COLO829 (cell line): ENCODE measurements at places on chromosomes 6 and 20.

GRCh38 chr6:43771210-43771857 lies 1.3 kb downstream of the VEGFA start:
- DNase-seq = no peak

DNA sequence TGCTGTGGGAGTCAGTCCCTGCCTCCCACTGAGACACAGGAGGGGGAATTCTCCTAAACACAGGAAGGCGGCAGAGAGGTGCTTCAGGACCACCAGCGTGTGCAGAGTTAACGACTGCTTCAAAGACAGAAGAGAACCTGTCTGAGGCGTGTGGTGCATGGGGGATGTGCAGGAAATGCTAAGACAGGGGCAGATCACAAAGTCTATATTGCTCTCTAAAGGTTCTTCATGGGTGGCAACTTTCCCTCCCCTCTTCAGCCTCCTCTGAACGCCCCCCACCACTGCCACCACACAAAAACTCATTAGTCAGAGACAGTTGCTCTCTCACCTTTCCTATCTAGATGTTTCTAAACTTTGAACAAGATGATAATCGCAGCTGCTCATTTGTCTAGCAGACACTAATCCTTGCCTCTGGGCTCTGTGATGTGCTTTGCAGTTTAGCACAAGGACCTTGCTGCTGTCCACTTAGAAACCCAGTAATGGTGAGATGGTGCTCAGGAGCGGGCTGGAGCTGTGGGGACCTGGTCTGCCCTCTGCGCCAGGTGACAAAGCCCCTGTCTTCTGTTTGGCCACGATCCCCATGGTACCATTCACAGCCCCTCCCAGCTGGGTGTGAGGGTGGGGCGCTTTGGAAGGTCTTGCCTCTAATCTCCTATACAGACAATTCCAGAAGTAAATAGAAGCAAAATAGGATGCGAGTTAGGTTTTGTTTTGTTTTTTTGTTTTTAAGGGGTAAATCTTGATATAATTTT lies 219.6 kb downstream of the NRN1 start:
- no peak for DNase-seq

DNA sequence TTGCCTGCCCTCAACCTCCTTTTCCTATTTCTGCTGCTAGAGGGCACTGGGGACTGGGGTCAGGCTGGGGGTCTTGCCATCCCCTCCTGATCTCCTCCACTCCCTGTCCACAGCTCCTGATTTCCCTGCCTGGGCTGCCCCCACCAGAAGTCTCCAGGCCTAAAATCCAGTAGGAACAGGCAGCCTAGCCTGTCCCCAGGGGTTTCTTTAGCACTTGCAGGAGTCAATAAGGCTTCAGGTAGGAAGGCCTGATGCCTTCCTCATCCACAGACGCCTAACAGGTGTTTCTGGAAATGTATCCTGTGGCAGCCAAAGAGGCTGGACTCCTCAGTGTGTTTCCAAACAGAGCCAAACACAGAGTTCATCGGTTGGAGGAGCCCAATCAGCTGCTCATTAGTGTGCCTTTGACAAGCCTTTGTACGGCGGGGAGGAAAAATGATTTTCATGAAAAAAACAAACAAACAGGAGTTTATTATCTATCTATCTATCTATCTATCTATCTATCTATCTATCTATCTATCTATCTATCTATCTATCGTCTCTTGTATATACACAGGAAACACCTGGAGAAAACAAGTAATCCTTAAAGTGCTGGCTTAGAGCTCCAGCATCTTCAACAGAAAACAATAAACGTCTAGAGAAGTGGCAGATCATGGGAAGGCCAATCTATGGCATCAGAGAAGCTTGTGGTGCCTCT lies 3.7 kb upstream of the RAET1E start:
- DNase-seq = no peak

DNA sequence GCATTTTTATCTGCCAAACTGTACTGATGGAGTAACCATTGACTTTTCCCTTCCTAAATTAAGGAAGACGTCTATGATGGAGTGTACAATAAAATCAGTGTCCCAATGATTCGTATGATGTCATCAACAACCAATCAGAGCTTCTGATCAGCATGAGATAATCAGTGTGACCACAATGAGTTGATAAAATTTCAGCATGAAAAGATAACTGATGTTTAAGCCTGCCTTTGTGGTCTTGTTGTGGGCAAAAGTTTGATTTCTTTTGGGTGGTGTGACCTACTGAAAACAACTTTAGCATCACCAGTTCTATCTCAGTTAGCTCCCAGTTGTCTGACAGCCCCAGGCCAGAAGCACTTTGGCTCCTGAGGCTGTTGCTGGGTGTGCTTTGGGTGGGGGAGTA lies 3.3 kb downstream of the PCIF1 start:
- no peak for DNase-seq

GRCh38 chr20:23507346-23507745 lies 16.4 kb downstream of the CST8 start:
- no peak for DNase-seq

DNA sequence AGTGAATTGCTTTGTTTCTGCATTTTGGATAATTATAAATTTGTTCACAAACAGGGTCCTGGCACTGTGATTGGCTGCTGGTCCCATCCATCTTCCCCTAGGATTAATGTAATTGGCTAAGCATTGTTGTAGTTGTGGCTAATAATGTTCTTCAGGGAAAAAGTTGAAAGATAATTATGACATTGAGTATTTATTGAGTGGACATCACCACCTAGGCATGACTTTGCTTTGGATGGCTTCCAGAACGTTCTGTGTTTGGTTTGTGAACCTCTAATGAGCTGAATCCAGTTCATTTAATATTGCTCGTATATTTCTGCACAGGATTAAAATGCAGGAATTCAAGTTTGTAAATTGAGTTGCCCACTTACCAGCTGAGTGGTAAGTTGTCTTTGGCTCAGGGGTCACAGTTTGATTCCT lies 55.1 kb downstream of the ARID1B start:
- no peak for DNase-seq

DNA sequence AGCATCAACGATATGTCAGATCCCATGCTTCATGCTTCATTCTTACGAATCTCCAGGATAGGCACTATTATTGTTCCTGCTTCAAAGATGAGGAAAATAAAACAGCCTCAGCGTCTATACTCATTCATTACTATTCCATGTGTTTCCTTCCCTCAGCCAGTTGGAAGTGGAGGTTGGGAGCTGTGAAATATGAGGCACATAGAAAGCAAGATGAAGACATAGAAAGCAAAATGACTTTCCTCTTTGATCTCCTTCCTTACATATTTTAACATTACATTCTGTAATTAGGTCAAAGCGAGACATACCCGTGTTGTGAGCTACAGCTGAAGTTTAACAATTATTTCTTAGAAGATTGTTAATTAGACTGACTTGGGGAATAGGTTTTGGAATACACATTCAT lies 125.4 kb downstream of the FYN start:
- DNase-seq = no peak

DNA sequence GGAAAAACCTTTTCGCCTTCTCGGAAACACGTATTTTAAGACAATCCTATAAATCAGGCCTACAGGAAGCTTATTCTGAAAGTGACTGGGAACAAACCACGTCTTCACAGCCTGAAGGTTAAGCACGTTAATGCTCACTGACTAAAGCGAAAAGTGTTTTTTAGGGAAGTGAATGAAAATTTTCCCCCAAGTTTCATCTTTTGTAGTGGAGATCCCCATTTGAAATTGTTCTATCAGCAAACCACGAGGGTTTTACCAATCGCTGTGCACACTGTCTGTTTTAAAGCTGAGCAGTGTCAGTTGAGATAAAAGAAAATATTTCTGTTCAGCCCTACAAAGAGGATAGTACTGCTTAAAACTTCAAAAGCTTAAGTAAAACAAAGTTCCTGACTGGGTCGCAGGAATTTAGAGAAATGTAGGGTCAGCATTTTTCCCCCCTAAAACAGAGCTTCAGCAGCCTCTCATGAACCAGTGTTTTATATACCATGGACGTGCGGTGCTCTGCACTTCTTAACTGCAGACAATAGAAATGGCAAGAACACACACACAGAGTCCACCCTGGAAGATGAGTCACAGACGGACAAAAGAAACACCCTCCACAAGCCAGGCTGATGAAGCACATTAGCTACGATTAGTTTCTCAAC lies 34.9 kb downstream of the SLC22A23 start:
- DNase-seq = no peak

GRCh38 chr6:118810420-118811027 lies 83.4 kb upstream of the ASF1A start:
- no peak for DNase-seq

DNA sequence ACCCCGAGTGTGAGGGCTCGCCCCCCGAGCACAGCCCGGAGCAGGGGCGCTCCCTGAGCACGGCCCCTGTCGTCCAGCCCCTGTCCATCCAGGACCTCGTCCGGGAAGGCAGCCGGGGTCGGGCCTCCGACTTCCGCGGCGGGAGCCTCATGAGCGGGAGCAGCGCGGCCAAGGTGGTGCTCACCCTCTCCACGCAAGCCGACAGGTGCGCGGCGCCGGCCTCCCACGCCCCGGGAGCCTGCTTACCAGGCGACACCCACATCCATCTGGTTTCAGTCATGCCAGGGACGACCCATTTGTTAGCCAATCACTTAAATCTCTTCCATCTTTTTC lies 73.5 kb upstream of the PBOV1 start:
- DNase-seq = no peak

DNA sequence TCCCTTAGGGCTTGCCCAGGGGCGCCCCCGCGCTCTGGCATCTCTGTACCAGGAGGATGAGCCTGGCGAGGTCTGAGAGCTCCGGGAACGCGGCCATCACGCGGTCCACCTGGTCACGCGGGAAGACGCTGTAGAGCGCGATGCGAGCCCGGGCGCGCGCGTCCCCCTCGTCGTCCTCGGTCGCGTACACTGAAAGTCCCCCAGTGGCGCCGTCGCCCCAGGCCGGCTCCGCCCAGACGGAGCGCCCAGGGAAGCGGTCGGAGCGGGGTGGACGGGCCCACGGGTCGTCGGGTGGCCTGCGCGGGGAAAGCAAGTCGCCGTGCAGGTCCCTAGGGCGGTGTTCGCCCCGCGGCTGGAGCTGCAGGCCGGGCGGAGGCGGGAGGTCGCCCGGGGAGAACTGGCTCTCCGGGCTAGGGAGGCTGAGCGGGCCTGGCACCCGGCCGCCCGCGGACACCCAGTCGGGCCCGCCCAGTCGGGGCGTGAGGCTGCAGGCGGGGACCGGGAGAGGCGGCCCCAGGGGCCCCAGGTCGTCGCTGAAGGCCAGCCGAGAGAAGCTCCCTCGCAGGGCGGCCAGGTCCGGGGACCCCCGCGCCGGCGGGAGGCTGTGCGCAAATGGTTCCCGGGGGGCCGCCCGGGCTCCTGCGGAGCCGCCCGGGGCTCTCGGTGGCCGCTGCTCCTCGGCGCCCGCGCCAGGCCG lies 34.0 kb downstream of the ZC3H12D start:
- DNase-seq = no peak

DNA sequence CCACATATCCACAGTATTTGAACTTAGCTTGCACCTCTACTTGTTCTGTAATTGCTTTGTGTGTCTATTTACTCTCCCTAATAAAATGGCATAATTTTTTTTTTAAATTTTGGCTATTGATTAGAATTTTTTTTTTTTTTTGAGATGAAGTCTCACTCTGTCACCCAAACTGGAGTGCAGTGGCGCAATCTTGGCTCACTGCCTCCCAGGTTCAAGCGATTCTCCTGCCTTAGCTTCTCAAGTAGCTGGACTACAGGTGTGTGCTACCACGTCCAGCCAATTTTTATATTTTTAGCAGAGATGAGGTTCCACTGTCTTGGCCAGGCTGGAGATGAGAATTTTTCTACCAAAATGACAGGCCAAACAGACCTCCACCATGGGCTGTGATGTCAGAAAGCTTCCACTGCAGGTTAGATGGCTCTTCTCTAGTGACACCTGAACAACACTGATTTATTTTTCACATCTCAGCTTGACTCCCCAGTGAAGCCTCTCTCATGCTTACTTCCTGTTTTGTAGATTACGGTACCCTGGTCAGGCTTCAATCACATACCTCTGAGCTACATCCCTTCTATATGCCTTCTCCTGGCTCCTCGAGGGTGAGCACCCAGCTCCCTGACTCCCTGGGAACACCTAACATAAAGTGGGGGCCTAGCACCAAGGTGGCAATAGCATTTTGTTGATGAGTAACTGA lies 112.8 kb downstream of the ARHGAP18 start:
- DNase-seq = no peak

DNA sequence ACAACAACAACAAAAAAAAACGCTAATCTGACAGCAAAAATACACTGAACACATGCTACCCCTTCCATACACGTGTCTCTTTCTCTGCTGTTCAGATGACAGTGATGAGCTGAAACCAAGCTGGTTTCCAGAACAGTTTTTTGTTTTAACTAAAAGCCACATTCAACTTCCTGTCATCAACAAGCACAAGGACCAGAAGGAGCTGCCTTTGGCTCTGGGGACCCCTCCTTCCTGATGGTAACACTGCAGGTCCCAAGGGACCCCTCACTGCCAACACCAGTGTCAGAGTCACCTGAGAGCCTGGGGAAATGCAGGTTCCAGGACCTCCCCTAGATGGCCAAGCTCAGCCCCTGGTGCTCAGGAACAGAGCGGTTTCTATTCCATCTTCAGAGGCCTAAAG lies 6.0 kb downstream of the CST7 start:
- no peak for DNase-seq

DNA sequence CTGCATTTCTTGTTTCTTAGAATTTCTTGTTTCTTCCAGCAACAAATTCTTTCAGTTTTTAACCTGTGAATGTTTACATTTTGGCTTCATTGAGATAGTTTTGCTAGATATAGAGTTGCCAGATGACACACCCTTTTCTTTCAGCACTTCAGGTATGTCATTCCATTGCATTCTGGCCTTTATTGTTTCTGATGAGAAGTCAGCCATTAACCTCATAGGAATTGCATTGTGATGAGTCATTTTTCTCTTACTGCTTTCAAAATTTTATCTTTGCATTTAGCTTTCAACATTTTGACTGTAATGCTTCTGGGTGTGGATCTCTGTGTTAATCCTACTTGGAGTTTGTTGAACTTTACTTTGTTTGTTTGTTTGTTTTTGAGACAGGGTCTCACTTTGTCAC lies 440.3 kb upstream of the HS3ST5 start:
- DNase-seq = no peak

GRCh38 chr6:106474466-106474865 lies 113.9 kb downstream of the CRYBG1 start:
- DNase-seq = no peak

- DNase-seq = peak; percentile 94
Observed at GRCh38 chr6:14876778-14877613, 368.9 kb upstream of the JARID2 start.

- no peak for DNase-seq
Observed at GRCh38 chr6:37155394-37156312, 14.3 kb upstream of the PIM1 start.

DNA sequence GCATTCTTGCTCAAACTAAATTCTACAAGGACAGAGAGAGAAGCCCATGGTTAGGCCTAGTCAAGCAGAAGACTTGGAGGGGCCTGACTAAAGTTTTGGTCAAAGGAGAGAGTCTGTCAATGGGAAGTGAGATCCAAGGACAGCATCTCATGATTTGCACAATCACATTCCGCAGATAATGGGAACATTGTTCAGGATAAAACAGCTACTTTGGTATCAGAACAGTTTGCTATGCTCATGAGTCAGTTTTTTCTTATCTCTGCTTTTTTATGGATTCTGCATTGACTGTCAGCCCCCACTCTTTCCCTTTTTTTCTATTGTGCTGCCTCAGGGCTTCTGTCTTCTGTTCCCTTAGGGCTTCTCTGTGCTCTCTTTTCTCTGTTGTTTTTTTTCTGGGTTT lies 28.6 kb downstream of the AKAP7 start:
- peak; percentile 56 for DNase-seq

- DNase-seq = no peak
Observed at GRCh38 chr20:18004384-18005031, 35.7 kb downstream of the MGME1 start.
